Foreskin keratinocyte (primary cell): ENCODE measurements at places on chromosomes 2 and 18. TPM values are rescaled to one million over a fixed set of nuclear protein-coding genes. Genes with fewer than 3 reads are reported as not detected.
A peak's percentile ranks its signal among the peaks of the same experiment; 100 is the strongest.

- DNase-seq = no peak
Measured at GRCh38 chr2:32851777-32852439, 94.8 kb upstream of the LTBP1 start.

DNA sequence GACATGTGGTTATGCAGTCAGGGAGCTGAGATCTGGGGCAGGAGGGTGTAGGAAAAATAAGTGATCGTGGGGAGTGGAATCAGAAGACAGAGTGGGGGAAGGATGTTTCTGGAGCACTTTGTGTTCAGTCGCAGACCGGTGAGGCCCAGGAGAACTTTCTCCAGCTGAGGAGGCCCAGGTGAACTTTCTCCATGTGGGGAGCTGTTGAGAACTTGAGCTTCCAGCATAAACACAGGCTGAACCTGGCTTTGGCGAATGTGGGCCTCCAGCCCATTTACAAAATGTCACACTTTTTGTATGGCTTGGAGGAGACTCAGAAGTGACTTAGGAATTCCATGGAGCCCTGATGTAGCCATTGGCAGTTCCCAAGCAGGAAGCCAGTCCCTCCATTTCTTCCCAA is 108.5 kb downstream of the VAPA start:
- no peak for DNase-seq

- no peak for DNase-seq
Measured at GRCh38 chr2:175864137-175864850, 137.8 kb downstream of the LNPK start.

DNA sequence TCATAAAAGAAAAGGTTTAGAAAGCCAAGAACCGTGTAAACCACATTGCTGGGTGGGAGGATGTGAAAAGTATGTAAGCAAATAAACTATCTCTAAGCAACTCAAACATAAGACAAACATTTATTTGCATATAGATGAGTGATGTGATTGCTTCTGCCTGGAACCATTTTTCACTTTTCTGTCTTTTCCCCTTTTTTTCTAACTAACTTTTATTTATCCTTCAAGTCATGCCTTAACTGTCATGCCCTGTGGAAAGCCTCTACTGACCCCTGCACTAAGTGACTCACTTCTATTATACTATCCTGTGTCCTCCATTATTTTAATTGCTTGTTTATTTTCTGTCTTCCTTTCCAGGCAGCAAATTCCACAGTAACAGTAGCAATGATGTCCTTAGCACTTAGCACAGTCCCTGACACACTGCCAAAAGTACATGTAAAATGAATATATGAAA is 87.5 kb upstream of the CTAGE1 start:
- DNase-seq = peak; percentile 6

DNA sequence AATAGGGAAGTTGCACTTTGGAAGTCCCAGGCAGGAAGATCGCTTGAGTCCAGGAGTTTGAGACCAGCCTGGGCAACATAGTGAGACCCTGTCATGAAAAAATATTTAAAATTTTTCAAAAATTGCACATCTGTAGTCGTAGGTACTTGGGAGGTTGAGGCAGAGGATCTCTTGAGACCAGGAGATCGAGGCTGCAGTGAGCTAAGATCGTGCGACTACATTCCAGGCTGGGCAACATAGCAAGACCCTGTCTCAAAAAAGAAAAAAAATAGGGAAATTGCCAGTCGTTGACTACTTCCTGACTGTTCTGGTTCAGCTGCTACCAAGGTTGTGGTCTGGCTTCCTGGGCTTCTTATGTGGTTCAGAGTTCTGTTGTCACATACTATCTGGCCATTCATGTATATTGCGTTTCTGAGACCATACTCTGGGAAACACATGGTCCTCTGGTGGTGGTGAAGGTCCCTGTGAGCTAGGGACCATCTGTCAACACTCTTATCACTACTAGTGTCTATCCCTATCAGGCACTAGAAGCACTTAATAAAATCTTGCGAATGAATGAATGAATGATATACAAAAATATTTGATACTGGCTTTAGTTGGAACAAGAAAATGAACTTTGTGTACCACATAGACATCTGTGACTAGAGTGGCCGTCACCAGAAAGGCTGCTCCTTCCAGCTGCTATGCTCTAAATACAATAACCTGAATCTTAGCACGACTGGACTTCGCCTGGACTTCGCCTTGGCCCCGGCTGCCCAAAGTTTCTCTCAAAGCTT is 861 bp upstream of the KLHL23 start:
- no peak for DNase-seq

DNA sequence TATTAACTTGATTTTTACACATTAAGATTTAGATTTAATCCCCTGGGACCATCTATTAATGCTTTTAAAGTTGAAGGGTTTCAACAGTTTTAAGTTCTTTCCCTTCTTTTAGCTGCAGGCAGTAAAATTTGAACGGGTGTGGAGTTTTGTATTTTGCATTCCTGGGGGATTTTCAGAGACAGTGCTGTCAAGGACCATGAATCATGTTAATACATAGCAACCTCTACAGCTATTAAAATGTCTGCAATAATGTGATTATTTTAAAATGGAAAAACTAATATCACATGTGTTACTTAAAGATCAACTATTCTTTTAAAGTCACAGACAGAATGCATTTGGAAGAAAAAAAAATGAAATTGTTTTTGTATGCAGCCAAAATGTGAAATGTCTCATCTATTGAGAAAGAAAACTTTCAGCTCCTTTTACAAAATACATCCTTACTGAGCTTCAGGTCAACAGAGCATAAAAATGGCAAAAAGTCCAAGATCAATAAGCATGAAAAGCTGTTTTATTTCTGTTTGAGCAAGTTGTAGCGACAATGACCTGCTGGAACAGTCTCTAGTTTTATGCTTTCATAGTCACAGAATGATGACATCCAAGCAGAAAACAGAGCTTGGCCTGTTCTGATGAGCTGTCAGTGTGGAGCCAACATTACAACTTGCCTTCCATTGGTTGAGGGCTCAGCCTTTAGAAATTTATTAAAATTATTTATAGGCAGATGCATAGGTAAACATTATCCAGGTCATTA is 21.6 kb upstream of the ZNF521 start:
- DNase-seq = no peak

DNA sequence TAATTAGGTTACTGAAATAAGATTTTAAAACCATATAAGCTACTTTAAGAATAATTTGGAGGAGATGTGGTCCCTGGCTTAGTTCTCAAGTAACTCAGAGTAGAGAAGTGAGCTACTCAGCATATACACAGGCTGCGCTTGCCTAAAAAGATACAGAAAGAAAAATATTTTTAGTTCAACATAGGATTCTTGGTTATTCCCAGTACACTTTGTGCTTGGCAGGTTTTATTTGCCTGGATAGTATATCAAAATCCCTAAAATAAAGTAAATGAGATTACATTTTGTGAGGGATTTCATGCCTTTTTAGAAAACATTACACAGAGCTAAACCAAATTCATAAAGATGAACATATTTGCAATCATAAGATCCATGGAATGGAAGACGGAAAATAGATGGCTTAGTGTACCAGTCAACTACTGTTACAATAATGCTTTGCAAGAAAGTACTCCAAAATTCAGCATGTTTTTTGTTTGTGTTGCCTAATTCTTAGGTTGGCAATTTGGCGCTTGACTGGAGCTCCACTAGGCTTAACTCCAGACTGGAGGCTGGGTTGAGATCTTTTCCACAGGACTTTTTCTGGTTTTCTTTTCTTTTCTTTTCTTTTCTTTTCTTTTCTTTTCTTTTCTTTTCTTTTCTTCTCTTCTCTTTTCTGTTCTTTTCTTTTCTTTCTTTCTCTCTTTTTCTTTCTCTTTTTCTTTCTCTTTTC is 600.5 kb upstream of the SYT4 start:
- DNase-seq = no peak

DNA sequence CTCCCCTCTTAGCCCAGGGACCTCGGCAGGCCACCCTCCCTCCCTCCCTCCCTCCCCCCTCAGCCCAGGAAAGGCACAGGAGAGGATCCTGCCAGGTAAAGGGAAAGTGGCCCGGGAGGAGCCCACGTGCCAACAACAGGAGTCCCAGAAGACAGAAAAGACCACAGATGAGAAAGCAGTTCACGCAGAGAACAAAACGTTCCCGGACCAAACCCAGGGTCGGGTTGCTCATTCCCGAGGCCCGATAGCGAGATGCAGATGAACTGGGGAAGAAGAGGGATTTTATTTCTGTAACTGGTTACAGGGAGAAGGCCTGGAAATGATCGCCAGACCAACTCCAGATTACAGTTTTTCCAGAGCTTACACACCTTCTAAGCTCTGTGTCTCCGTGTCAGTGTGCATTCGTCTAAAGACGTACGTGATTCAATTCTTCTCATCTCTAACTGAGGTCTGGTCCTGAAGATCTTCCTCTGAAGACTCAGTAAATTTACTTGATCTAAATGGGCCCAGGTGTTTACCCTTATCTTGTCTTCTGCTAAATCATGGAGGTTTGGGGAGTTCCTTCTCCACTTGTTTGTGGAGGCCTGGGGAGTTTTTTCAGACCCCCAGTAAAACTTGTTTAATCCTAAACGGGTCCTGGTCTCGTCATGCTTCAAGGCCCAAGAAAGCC is 807 bp upstream of the NEU4 start:
- no peak for DNase-seq

DNA sequence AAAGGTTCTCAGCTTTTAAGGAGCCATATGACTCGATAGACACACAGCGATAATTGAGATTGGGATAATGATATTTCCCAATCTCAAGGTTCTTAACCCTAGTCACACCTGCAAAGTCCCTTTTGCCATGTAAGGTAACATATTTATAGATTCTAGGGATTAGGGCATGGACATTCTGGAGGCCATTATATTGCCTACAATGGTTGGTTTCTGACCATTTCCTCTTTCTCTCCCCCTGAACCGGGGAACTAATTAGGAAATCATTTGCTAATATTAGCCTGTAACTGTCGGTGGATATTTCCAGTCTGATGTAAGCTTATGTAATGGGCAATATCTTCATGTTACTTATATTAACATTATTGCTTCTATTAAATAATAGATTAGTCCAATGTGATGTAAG is 40.8 kb upstream of the ARHGAP15 start:
- no peak for DNase-seq

DNA sequence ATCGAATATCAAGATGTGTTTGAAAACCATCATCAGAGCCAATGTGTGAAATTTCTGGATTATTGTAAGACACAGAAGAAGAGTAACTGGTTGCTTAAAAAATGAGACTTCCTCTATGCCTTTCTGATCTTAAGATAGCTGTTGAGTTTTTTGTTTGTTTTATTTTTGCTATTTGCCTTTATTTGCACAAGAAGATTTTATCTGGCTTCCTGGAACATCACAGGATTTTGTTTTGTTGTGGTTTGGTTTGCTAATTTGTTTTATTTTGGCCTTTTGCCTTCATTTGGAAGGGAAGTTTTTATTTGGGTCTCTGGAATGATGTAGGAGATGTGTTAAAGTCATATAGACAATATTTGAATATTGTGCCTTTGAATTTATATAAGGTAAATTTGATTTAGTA is 3.9 kb upstream of the CYTIP start:
- no peak for DNase-seq

TPGS2 gene
- total RNA-seq = 113 and 118 TPM in 2 replicates

FAM161A gene
- 3.3 and 3.8 TPM in 2 replicates for total RNA-seq

DNA sequence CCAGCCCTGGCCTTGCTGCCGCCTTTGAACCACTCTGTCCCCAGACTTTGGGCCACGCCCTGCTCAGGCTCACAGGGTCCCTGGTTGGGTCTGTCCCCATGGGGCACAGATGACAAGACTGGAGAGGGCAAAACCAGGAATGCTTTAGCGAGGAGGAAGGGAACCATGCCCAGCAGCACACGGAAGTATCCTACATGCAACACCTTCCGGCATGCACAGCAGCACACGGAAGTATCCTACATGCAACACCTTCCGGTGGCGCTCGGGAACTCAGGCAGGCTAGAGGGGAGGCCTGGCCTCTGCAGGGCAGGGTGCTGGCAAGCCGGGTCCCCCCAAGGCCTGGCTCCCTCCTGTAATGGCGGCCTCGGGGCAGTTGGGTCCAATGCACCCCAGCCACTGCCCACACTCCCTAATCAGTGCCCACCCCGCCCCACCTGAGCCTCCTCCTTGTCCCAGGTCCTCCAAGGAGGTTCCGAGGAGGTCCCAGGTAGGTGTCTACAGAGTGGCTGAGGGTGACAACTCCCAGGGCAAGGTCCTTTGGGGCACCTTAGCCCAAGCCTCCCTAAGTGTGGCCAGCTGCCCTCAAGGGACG is 33.6 kb upstream of the SNED1 start:
- DNase-seq = no peak

DNA sequence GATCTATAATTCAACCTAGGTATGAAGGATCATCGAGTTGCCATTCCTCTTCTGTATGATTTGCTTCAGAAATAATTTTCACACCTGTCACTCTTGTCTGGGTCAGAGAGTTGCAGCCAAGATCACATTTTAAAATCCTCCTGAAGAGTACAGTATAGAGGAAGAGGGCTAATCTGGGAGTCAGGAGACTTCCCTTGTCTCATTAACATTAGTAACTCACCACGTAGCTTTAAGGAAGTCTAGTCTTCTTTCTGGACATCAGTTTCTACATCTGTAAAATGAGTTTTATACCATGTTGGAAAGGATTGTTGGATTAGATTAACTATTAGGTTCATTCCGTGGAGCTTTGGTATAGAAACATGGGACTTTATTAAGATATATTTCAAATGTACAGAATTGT is 109.4 kb downstream of the TDRD15 start:
- DNase-seq = no peak

GRCh38 chr2:73035899-73036711 is 35.4 kb downstream of the SFXN5 start:
- no peak for DNase-seq

RGPD3 gene
- 0.14 TPM in 2 replicates for total RNA-seq

DNA sequence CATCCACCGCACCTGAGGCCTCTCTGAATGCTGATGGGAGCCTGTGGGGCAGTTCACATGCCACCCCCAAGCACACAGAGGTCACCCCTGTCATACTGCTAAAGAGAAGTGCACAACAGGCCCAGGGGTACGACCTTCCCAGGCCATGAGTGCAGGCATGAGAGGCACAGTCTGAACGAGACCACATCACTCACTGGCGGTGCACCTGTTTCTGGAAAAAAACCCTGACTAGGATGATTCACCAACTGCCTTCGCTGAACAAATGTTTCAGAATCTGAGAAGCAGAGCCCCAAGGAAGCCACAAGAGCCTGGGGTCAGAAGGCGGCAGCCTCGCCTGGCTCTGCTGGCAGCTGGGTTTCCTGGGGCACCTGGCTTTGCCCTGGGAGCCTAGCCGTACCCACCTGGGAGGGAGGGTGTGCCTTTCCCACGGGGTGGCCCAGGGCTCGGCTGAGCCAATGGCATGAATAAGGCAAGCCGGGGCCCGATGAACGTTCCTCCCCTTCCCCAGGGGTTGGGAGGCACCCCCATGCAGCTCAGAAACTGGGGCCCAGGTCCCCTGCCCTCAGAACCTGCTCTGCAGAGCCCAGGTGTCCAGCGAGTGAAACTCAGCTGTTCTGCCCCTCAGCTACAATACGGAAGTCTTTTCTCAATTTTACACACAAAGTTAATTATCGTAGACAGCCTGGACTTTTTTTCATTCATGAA is 73.8 kb downstream of the HDAC4 start:
- DNase-seq = peak; percentile 70

DNA sequence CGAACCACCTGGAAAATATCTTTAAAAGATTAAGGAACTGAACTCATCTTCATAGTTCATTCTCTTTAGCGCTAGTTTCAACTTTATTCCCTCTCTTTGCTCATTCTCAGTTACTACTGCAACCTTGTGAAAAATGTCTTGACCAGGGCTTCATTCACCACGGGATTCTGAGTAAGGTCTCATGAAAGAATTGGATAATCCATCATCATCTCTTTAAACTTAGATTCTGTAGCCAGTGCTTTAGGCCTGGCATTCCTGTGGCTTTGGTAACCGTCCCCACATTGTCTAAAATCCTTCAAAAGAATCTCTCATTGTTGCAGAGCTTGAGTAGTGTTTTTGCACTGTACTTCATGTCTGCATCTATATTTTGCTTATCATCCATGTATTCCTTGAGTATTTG is 229.5 kb downstream of the ETAA1 start:
- DNase-seq = no peak

- no peak for DNase-seq
Measured at GRCh38 chr2:177002983-177003382, 209.6 kb upstream of the HNRNPA3 start.
